ENCODE measurements at places on chromosomes 2 and 18.
A peak's percentile ranks its signal among the peaks of the same experiment; 100 is the strongest.

GRCh38 chr2:119202610-119203310 is 20.9 kb upstream of the STEAP3 start:
- DNase-seq: no peak

DNA sequence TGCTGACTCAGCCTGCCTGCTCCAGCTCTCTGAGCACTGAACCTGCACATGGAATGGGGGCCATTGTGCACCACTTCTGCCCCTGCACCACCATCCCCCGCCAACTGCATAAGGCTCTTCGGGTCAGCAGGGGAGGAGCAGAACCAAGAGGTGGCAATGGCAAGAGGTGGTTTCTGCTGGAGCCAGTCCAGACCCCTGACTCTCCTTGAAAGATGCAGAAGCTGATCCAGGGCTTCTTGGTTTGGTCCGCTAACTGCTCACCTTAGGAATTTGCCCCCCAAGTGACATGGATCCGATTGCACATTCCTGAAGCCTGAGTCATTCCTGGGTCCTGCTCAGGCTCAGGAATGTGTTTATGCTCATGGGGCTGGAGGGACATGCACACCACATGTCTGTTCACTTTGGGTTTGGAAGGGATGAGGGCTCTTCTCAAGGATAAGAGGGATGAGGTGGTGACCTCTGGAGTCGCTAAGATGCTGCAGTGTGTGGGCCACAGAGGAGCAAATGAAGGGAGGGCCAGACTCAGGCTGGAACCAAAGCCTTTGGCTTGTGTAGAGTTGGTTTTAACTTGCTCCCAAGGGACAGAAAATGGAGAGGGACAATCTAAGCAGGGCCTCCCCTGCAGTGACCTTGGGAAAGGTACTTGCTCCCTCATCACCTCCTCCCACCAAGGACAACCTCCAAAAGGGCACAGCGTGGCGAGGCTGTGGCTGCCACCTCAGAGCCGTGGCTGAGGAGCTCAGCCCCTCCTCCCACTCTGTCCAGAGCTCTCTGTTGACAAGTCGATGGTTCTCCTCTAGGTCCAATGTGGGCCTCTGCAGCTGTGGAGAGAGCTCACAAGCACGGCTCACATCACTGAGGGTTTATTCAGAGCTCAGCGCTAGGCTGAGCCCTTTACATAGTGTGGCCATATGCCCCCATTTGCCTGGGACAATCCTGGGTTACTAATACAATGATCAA is 66.2 kb downstream of the HS1BP3 start:
- no peak for DNase-seq

- DNase-seq: no peak
Observed at GRCh38 chr2:197577446-197577845, 61.6 kb downstream of the MOB4 start.

DNA sequence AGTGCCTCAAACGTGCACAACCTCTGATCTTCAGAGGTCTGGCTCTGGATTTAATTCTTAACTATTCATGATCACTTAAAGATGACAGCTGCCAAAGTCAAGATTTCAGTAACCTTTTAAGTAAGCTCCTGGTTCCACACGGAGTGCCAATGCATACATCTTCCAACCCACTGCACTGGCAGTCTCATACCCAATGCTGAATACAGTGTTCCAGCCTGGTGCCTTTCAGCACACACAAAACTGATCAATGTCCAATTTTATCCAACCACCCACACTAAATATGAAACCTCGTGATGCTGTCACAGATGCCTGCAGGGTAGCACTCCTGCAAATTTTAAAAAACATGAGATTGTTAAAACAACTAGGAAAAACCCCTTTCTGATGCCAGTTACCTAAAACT is 84.0 kb downstream of the EHBP1 start:
- DNase-seq: no peak

- no peak for DNase-seq
Observed at GRCh38 chr2:10964052-10964790, 52.5 kb downstream of the KCNF1 start.

DNA sequence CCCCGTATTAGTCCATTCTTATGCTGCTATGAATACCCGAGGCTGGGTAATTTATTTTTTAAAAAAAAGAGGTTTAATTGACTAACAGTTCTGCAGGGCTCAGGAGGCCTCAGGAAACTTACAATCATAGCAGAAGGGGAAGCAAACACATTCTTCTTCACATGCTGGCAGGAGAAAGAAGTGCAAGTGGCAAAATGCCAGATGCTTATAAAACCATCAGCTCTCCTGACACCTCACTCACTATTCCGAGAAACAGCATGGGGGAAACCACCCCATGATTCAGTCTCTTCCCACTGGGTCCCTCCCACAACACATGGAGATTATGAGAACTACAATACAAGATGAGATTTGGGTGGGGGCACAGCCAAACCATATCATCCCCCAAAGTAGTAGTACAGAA is 2148.5 kb upstream of the PIK3C3 start:
- no peak for DNase-seq

- DNase-seq: peak; percentile 67
Observed at GRCh38 chr2:37414470-37414949, 70.1 kb downstream of the QPCT start.

- DNase-seq: no peak
Observed at GRCh38 chr18:47397671-47398319, 146.3 kb upstream of the SKOR2 start.

GRCh38 chr2:96153291-96153713 is 8.1 kb upstream of the DUSP2 start:
- no peak for DNase-seq

DNA sequence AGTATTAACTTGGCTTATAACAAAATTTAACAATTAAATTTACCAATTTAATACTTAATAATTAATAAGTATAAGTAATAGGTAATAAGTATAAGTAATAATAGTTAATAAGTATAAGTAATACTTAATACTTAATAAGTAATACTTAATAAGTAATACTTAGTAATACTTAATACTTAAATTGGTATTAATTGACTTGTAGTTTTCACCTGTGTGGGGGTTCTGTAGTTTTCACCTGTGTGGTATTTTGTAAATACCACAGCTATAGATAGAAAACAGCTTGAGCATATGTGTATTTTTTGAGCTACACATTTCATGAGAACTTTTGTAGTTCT is 55.4 kb downstream of the MAPRE2 start:
- no peak for DNase-seq

GRCh38 chr2:37378411-37378810 is 34.0 kb downstream of the QPCT start:
- no peak for DNase-seq

DNA sequence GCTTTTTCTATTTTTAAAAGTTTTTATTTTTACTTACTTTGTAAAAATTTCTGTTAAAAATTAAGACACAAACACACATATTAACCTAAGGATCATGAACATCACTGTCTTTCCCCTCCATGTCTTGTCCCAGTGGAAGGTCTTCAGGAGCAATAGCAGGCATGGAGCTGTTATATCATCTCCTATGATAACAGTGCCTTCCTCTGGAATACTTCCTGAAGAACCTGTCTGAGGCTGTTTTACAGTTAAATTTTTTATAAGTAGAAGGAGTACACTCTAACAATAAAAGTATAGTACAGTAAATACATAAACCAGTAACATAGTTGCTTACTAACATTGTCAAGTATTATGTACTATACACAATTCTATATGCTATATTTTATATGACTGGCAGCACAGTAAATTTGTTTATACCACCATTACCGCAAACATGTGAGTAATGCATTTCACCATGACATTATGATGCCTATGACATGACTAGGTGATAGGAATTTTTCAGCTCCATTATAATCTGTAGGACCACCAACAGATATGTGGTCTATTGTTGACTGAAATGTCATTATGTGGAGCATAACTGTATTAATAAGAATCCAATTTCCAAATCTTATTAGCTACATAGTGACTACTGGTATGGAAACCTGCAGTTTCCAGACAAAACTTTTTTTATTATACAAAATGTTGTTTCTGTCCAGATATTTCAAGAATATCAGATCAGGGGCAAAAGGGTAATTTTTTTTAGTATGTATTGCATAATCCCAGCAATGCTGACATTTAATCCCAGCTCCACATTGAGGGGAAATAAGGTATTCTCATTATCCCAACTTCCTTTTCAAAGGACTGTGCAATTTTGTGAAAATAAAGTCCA is 337.2 kb upstream of the SLC39A10 start:
- DNase-seq: no peak

DNA sequence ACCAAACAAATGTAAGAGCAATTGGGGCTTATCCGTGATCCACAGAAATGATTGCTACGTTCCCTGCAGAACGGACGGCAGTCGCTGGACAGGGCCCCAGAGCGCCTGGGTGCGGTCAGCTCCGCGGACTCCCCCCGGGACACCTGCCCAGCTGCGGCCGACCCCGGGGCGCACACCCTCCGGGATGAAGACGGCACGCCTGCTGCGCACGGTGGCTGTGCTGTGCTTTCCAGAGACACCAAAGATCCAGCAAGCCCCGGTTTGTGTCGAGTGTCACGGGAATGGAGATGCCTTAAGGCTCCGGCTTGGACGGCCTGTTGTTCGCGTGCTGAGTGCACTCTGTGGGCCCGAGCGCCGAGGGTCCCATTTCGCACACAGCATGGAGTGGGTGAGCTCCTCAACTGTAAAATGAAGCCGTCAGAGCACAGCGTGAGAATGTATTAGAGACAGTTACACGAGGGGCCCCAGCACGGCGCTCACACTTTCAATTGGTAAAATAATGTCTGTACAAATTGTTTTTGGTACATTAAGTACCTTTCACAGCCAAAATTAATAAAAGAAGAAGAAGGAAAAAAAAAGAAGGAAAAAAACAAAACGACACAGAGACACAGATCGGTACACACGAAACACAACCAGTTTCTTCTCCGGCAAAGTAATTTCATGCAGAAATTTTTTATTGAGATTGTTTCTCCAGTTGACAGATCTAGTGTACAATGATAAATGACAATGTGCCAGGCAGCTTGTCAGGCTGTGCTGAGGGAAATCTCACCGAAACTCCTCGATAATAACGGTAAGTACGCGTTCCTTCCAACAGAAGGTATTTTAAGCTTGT is 615.8 kb upstream of the SALL3 start:
- no peak for DNase-seq

GRCh38 chr2:35976611-35977010 is 379.0 kb upstream of the CRIM1 start:
- no peak for DNase-seq

- peak; percentile 79 for DNase-seq
Observed at GRCh38 chr2:110674620-110675555, 3.0 kb downstream of the BUB1 start.
